Stimulated activated CD4-positive, alpha-beta T cell treated with anti-CD3 and anti-CD28 coated beads, Interleukin-1b, Interleukin-23, amount 100 ng/mL, for 4 hours (primary cell): ENCODE measurements at places on chromosomes 6 and 20.

GRCh38 chr6:130943738-130944137 is 116.5 kb downstream of the SMLR1 start:
- DNase-seq, result no peak

GRCh38 chr6:6716998-6717763 is 128.7 kb downstream of the LY86 start:
- DNase-seq, result no peak

- DNase-seq, result no peak
Measured at GRCh38 chr6:15952231-15953151, 176.4 kb upstream of the MYLIP start.

DNA sequence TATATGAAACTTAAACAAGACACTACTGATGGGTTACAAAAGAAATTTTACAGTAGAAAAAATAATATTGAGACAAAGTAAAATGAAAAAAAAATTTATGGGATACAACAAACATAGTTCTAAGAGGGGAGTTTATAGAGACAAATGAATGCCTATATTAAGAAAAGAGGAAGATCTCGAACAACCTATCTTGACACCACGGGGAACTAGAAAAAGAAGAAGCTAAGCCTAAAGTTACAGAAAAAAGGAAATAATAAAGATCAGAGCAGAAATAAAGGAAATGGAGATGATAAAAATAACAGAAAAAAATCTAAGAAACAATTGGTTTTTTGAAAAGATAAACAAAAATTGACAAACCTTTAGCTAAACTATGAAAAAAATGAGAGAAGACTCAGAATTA is 9.1 kb upstream of the ECHDC1 start:
- no peak for DNase-seq

GRCh38 chr6:139323511-139324300 is 31.9 kb upstream of the TXLNB start:
- DNase-seq, result peak; percentile 63

DNA sequence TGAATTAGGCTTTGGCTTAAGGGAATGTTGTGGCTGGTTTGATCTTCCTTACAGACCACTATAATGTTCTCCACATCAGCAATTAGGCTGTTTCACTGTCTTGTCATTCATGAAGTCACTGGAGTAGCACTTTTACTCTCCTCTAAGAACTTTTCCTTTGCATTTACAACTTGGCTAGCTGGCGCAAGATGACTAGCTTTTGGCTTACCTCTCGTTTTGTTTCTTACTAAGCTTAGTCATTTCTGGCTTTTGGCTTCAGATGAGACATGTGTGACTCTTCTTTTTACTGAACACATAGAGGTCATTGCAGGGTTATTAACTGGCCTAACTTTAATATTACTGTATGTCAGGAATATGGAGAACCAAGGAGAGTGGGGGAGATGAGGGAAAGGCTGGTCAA is 143.2 kb downstream of the PTCHD4 start:
- no peak for DNase-seq

DNA sequence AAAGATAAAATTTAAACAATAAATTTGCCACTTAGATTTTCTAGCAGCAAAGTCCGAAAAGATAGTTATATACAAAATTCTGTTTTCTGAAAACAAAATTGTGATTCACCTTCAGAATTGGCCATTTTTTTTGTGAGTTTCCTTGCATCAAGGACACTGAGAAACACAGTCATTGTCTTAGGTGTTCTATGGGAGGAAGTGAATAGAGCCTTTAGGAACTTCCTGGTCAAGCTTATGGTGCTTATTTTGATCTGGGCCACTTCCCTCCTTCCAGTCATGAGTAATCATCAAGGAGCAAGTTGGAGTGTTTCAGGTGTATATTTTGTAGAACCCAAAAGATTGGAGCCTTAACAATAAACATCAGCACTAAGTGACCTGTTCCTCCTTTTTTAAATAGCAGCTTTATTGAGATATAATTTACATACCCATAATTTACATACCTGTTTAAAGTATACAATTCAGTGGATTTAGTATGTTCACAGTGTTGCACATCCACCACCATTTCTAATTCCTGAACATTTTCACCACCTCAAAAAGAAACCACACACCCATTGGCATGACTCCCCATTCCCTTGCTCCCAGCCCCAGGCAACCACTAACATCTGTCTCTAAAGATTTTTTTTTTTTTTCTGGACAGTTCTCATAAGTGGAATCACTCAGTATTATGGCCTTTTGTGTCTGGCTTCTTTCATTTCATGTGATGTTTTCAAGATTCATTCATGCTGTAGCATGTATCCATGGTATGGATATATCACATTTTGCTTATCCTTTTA is 17.6 kb downstream of the TMEM74B start:
- DNase-seq, result no peak
